ENCODE measurements at places on chromosomes 2 and 18.
A peak's percentile ranks its signal among the peaks of the same experiment; 100 is the strongest.

GRCh38 chr18:5868218-5868854 lies 27.0 kb downstream of the TMEM200C start:
- peak; percentile 1 for DNase-seq

GRCh38 chr2:188835006-188835405 lies 139.2 kb upstream of the COL3A1 start:
- no peak for DNase-seq

- no peak for DNase-seq
Observed at GRCh38 chr2:232588031-232588430, 37.5 kb downstream of the EIF4E2 start.

GRCh38 chr2:71299507-71299906 lies 32.1 kb upstream of the ZNF638 start:
- DNase-seq: no peak

DNA sequence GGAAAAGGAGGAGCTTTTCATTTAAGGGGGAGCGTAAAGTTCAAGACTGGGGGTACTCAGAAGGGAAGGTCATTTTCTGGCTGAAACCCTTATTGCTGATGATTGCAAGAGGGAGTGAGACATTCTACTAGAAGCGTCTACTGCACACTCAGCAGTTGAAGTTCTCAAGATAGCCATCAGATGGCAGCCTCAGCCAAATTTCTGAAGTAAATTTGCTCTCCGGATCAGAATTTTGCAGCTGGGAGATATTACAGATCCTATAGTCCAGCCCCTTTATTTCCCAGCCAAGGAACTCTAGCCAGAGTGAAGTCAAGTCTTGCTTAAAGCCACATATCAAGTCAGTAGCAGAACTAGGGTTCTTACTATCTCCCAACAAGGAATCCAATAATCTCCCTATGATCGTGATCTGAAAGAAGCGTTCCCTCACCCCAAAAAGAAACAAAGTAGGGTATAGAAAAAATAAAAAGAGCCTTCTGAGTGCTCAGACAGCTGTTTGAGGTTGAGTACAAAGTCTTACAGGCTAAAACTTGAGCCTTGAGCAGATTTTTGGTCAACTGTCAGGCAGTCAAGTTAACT lies 24.0 kb downstream of the RAX start:
- peak; percentile 81 for DNase-seq

GRCh38 chr2:98334439-98335078 lies 11.7 kb upstream of the CNGA3 start:
- DNase-seq: peak; percentile 40

DNA sequence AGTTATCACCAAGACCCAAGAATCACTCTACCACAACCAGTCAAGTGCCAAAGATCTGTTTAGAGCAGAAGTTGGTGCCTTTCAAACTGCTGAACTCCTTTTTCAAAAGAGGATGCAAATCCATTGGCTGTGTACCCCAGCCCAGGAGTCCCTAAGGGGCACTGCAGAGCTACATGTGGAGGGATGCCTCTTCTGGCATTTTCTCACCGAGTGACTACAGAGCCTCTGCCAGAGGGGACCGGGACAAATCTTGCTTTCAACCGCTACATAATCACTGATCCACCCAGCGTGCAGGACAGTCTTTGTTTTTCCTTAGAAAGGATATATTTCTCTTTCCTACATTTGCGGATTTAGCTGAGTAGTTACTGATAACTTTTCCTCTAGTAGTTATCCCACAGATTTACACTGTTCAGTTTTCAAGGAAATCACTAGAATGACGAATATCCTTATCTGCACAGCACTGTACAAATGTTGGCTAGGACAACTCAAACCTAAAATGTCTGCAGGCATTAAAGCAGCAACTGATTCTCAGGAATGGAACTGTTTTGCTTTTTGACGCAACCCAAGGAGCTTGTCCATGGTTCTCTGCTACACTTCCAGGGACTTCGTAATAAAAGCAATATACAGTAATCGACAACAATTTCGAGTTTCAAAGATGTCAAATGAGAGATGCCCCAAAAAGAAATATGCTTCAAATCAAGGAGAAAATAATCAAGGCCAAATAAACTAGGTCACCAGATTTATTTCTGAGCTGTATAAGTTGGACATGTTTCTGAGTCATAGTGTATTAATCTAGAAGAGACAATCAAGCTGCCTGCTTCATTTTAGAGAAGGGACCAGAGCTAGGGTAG lies 24.1 kb downstream of the EPB41L3 start:
- DNase-seq: no peak

DNA sequence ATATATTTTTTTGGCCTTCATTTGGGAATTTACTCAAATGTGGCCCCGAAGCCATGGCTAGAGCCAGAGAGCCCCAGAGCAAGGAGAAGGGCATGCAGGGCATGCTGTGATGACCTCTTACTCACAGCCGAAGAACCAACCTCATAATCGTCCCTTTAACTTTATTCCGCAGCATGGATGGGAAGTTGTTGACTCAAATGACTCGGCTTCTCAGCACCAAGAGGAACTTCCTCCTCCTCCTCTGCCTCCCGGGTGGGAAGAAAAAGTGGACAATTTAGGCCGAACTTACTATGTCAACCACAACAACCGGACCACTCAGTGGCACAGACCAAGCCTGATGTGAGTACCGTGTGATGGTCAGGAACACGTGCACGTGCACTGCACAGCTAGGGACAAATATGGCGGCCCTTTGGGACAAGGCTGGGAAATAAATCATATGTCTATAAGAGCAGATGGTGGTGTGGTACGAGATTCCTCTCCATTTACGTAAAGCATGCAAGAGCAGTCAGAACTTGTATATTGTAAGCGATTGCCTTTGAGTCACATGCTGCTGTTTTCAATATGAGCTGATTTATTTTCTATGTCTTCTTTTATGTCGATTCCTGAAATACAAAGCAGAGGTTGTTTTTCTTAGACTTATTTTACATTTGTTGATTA lies 280.9 kb downstream of the NEDD4L start:
- DNase-seq: no peak

DNA sequence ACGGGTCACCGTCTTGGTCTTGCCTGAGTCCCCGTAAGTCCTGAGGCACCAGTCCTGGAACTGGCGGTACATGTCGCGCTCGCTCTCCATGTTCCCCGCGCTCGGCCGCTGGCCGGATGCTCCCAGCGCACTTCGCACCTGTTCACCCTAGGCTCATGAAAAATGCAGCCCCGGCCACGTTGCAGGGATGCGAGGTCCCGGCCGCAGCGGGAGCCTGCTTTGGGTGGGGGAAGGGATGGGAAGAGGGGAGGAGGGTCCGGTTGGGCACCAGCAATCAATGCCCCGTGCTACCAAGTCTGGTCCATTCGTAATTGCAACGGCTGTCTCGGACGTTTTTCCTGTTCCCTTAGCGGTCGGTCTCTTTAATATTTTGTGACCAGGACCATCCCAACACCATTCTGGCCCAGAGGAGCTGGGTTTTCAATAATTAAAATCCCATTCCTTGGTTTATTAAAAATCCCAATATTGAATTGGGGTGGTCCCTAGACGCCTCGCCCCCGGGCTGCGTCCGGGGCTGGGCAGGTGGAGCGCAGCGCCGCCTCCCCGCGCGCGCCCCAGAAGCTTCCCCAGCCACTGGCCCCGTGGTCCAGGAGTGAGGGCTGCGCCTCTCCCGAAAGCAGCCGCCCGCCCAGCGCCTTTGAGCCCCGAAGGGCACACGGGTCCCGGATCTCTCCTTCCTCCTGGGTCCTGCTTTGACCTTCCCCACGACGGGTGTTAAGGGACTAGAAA lies 1.4 kb downstream of the NOL4 start:
- peak; percentile 54 for DNase-seq

DNA sequence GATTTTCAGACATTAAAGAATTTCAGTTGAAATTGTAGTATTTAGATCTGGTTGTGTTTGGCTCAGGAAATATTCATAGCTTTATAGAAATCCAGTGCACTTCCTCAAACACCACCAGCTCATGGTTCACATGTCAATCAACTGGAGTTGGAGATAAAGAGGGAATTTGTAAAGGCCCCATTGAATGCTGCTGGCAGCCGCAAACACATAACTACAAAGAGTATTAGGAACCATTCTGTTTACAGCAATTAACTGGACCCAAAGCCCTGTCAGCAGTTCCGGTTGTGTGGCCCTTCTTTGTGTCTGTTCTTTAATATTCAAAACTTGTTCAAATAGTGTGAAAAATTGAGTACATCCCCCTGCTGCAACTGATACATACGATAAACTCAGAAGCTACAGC lies 107.4 kb upstream of the LRRTM4 start:
- DNase-seq: no peak

DNA sequence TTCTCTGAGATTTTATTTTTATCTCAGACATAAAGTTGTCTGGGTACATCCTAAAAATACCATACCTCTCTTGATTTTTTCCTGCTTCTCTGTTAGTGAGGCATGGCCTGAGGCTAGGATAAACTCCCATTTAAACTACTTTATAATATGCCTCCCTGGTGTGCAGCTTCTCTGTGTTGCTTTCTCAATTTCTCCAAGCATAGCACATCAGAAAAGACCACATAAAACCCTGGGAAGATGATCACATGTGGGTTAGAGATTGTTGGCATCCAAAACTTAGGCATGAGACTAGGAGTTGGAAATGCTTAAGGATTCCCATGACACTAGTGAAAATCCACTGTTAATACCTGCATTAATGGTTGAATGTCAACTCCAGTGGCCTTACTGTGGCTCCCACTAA lies 254.6 kb downstream of the RND3 start:
- no peak for DNase-seq

DNA sequence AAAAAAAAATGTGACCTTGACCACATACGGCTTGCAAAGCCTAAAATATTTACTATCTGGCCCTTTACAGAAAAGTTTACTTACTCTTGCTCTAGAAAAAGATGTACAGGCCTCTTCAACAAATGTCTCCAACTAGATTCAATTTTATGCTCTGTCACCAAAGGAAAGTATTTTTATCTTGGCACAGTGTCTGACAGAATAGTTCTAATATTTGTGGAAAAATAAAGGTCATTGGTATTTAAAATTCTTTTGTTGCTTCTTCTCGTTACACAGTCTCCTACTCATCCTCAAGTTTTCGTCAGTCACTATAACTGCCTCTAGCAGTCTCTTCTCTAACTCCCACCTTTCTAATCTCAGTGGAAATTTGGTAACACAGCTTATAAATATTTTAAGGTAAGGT lies 1.4 kb downstream of the RBKS start:
- no peak for DNase-seq

GRCh38 chr2:43273529-43273928 lies 47.1 kb upstream of the ZFP36L2 start:
- DNase-seq: no peak

GRCh38 chr18:40867459-40867858 lies 1087.6 kb upstream of the PIK3C3 start:
- DNase-seq: no peak

DNA sequence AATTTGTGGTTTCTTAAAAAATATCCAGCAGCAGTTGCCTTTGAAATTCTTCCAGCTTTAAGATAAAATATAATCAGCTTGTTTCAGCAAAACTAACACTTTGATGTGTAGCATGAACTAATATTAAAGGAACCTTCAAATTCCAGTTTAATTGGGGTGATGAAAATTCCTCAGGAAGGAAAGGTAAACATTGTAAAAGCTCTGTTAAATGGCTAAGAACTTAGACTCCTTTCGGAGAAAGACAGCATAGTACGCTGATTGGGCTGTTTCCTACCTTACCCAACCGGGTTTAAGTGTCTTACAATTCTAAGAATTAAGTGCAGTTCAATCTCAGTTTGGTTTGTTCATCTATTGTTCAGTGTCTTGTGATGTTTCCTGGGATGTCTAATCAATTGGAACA lies 108.3 kb downstream of the CDH7 start:
- no peak for DNase-seq

- no peak for DNase-seq
Observed at GRCh38 chr2:8590938-8591337, 90.9 kb upstream of the ID2 start.

Data from NCI-H2227 treated with DMSO at 0.1 percent for 48 hours (cell line).